ENCODE measurements at places on chromosomes 3 and 15.

- no peak for DNase-seq
Measured at GRCh38 chr15:88800738-88801137, 2.5 kb upstream of the ACAN start.

DNA sequence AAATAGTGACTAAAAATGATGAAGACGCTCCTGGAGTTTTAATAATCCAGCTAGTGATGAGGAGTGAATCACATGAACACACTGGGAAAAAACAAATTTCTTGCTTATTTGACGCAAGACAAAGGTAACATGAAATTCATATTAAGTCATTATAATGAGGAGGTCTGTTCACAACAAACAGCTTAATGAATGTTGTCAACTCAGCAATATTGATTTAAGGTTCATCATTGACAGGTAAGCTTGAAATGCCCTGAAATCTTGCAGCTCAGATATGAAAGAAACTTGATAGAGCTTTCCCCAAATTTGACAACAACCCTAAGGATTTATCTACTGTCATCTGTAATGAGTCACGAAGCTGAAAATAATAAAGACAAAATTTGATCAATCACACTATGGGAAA, 108.1 kb upstream of the SELENOK start:
- DNase-seq = no peak

DNA sequence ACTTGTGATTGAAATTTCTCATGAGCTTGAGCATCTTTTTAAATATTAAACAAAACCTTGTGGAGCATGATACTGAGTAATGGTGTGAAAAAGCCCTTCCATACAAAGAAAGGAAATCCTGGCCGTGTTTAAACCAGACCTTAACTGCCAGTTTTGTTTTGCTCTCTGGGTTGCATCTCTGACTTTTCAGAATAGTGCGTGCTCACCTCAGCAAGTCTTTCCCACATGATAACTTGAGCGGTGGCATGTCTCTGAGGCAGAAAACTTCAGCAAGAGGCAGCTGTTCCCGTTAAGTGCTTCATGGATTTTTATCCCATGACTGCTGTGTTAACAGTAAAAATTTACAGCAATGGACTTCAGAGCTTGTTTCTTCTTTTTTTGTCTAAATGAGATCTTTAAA, 393.3 kb downstream of the FEZF2 start:
- DNase-seq = no peak

GRCh38 chr15:70257573-70258248, 160.0 kb upstream of the TLE3 start:
- DNase-seq = no peak

- DNase-seq = no peak
Measured at GRCh38 chr3:154338570-154338969, 14.3 kb upstream of the DHX36 start.

Data from stimulated activated CD8-positive, alpha-beta memory T cell treated with anti-CD3 and anti-CD28 coated beads, Interleukin-2, amount 100 ng/mL, for 1 hour (primary cell).